ENCODE measurements at places on chromosomes 1 and 21. TPM values are rescaled to one million over a fixed set of nuclear protein-coding genes. Genes with fewer than 3 reads are reported as not detected.

- DNase-seq: no peak
Measured at GRCh38 chr1:100076319-100076718, 56.4 kb downstream of the SASS6 start.

Gene CFHR2
- total RNA-seq: not detected

Gene DTL
- 3.9 TPM for total RNA-seq

Gene CTPS1
- 10.3 TPM for total RNA-seq

GRCh38 chr1:228957535-228957934 lies 222.3 kb downstream of the RHOU start:
- DNase-seq: no peak

- DNase-seq: no peak
Measured at GRCh38 chr1:36731226-36732014, 248.7 kb upstream of the CSF3R start.

Measured in left cardiac atrium (tissue), 4 donors.